ENCODE measurements at places on chromosomes 3 and 15.

DNA sequence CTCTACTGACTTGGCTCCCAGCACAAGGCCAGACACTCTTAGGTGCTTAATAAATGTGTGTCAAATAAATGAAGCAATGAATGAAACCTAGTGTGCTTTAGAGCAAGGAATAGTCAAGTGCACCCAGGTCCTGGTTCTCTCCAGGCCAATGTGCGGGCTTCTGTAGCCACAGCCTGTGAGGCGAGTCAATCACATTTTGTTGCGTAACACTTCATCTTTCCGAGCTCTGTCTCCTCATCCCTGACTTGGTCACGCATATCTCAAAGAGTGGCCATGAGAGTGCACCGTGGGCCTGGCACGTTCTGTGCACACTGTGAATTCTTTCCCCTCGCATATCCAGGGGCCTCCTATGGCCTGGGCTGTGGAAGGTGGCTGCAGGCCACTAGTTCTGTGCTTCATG lies 11.4 kb upstream of the SH3GL3 start:
- no peak for DNase-seq

DNA sequence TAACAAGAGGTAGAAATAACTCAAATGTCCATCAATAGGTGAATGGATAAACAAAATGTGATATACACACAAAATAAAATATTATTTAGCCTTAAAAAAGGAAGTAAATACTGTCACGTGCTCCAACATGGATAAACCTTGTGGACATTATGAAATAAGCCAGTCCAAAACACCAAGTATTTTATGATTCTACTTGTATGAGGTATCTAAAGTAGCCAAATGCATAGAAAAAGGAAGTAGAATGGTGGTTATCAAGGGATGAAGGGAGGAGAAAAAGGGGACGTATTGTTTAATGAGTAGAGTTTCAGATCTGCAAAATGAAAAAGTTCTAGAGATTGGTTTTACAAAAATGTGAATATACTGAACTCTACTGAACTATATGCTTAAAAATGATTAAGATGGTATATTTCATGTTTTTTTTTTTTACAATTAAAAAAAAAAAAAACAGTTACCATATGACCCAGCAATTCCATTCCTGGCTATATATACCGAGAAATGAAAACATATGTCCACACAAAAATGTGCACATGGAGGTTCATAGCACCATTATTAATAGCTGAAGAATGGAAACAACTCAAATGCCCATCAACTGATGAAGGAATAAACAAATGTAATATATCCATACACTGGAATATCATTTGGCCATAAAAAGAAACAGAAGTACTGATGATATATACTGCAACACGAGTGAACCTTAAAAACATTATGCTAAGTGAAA lies 29.1 kb upstream of the MAP6D1 start:
- DNase-seq, result no peak

DNA sequence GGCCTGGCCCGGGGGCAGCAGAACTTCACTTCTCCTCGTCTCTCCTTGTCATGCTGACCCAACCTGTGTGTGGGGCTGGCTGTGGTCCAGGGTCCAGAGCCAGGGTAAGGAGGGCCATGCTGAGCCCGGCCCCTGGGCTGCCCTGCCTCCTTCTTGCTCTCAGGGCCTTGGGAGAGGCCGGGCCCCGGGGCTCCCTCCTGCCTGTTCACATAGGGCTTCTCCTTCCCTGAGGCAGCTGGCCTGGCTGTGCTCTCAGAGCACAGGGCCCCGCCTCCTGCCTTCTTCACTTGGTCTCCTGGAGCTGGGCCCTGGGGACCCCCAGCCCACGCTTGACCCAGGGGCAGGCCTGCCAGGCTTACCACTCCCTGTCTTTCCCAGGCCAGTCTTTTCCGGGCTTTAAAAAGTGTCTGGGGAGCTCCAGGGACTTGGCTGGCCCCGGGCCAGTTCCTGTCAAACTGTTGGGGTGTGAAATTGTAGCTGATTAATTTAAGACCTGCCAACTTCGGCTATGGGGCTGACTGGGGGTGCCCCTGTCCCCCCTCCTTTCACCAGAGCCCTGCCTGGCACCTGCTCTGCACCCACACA lies 11.8 kb downstream of the PLXNA1 start:
- no peak for DNase-seq

DNA sequence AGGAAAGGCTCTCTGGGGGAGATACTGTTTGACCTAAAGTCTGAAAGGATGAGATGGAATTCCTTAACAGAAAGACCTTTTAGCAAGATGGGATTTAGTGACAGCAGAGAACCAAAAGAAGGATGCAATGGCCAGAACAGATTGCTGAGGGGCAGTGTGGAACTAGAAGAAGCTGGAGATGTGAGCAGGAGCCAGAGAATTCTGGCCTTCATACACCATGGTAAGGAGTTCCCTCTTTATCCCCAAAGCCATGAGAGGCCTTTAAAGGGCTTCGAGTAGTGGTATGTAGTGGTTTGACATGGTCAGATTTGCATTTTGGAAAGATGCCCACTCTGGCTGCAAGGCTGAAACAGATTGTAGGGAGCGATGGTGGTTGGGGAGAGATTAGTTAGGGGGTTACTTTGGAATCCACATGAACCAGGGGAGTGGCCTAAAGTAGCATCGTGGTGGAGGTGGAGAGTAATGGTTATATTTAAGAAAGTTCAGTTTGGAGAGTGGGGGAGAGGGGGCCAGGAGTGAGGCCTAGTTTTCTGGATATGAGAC lies 34.0 kb upstream of the NPHP3 start:
- DNase-seq, result no peak

- DNase-seq, result peak; percentile 77
Observed at GRCh38 chr3:58994746-58995330, 55.0 kb downstream of the CFAP20DC start.

Measured in NCI-H748 treated with DMSO at 0.1 percent for 48 hours (cell line).